Left kidney (tissue), 8 donors: ENCODE measurements at places on chromosomes 11 and 22.
A peak's percentile ranks its signal among the peaks of the same experiment; 100 is the strongest.

- DNase-seq = peak; percentile 75
Measured at GRCh38 chr22:29031227-29032011, 30.2 kb downstream of the C22orf31 start.

GRCh38 chr11:119776031-119776636, 47.1 kb upstream of the NECTIN1 start:
- DNase-seq = no peak

DNA sequence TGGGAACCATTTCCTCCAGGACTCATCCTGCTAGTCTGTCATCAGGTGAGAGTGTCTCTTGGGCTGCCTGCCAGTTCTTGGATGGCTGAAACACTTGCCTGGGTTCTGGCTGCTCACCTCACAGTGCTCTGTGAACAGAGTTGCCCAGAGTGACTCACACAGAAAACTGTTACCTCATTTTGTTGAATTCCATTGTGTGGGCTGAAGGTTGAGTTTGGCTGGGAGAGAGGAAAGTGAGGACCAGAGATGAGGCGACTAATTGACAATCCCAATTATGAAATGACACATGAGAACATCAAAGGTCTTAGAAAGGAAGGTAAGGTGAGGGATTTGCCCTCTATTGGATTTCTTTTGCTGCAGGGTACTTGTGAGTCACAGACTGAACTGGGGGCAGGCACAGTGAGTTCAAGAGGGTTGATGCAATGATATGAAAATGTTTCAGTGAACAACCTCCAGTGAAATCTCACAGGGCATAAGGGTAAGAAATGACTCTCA, 20.2 kb upstream of the CALCB start:
- no peak for DNase-seq

DNA sequence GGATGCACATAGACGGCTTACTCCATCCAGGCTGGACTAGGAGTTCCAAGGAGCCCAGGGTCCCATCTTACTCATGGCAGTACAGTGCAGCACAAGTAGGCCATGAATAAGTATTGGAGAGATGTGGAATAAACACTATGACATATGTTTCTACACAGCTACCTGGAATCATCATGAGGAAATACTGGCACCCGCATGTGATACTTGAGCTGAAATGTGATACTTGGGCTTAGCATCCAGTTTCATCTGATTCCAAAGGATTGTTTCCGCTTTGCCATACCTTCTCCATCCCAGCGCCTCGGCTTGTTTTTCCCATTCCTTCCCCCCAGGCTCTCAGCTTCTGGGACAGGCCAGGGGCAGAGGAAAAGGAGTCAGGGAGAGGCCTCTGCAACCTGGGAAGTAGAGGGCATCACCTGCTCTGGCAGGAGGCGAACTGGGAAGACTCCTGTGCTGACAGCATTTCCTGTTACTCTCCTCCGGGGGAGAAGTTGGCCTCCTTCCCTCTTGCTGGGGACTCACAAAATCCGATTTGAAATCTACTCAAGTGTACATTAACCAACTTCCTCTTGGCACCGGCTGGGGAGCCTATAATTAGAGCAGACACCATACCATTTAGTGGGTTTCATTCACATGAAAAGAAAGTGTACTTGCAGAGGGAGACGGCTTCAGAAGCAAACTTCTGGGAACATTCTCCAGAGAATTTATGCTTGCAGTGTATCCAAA, 187.8 kb downstream of the MIAT start:
- no peak for DNase-seq

- no peak for DNase-seq
Measured at GRCh38 chr11:69241075-69241740, 52.7 kb upstream of the MYEOV start.

DNA sequence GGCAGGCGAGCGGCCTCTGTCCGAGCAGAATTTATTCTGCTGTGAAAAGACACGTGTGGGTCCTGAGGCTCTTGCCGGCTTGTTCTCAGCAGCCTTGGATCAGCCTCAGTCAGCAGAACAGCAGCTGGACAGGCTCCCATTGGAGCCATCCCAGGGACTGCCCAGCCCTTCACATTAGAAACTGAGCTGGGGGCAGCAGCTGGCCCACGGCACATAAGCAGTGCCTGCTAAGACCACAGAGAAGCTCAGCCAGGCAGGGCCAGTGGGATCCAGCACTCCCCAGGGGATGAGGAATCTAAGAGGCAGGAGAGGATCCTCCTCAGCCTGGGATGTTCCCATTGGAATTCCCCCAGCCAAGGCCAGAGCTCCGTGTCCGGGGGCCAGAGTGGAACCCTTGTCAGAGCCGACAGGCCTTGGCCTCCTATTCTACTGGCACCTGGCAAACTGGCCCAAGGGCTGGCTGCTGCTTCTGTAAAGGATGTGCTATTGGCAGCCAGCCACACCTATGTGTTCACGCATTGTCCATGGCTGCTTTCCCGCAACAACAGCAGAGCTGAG, 18.2 kb downstream of the RTN4R start:
- DNase-seq = no peak

- DNase-seq = no peak
Measured at GRCh38 chr11:61415381-61415780, 14.4 kb downstream of the CPSF7 start.

GRCh38 chr22:37188901-37189466, 937 bp upstream of the C1QTNF6 start:
- DNase-seq = no peak

DNA sequence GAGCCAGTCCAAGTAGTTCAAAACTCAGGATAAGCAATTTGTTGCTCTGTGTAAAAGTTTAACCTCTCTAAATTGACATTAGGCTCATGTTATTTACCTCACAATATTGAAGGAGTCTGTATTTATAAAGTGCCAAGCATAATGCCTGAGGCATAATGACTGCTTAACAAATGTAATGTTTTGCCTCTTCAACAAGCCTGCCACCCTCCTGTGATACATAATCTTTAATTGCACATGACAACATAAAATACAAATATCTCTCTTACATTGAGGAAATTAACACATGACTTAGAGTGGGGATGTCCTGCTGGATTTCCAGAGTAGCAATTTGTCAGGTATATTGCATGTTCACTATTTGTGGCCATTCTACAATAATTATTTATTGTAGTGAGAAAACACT, 469.2 kb upstream of the ANO5 start:
- DNase-seq = no peak

GRCh38 chr11:17594686-17595192, 47.7 kb downstream of the OTOG start:
- DNase-seq = no peak

DNA sequence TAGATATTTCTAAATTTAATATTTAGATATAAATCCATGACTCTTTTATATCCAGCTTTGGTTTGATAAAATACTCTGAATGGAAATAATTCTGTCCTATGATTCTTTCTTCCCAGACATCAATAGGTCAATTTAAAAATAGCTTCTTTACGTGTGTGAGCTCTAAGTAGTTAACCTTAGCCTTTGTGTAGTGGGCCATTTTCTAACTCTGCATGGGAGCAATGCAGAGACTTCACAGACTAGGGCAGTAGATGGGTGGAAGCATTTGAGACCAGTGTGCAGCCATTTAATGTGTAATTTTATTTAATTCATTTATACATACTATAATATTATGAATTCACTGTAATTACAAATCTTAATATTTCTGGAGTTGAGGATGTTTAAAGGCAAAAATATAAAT, 23.8 kb downstream of the GAS2 start:
- no peak for DNase-seq

GRCh38 chr22:45599836-45600577, 71.6 kb upstream of the ATXN10 start:
- no peak for DNase-seq

DNA sequence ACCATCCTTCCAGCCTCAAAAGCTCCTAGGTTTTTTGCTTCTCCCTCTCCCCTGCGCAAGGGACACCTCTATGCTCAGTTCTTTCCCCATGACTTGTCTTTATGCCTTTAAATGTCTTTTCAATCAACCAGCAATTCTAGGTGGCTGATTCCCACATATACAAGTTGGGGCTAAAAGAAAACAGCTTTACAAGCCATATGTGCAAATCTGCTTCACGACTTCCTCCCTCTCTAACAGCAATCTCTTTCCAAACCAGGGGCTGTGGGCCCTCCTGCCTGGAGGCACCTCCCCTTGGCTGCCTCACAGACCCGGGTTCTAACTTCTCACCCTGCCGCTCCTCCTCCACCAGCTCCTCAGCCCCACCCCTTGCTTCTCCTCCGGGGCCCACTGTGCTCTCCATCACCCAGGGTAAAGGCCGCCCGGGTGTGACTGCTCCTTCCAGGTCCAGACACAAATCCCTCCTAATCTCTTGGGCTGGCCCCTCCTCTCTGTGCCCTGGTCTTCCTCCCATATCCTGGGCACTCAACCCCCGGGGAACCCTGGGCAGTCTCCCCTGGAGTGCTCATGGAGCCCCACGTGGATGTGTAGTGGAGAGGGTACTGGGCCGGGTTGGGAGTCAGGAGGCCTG, 14.1 kb downstream of the TMPRSS13 start:
- no peak for DNase-seq

DNA sequence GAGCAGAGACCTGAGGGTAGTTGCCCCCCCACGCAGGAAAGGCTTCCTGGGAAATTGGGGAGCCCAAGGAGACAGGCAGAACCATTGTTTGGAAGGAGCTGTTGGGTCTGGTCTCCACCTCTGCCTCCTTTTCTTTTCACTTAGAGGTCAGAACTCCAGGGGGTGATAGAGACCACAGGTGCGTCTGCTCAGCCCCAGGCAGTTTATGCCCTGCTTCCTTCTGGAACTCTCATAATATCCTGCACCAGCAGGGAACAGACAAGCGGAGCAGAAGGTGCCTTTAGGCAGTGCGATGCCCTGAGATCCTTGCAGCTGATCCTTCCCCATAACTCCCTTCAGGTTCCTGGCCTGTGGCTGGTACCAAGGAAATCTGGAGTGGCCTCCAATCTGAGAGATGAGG, 120.2 kb downstream of the NECTIN1 start:
- DNase-seq = no peak

- DNase-seq = no peak
Measured at GRCh38 chr22:46124383-46125144, 25.8 kb upstream of the PPARA start.

DNA sequence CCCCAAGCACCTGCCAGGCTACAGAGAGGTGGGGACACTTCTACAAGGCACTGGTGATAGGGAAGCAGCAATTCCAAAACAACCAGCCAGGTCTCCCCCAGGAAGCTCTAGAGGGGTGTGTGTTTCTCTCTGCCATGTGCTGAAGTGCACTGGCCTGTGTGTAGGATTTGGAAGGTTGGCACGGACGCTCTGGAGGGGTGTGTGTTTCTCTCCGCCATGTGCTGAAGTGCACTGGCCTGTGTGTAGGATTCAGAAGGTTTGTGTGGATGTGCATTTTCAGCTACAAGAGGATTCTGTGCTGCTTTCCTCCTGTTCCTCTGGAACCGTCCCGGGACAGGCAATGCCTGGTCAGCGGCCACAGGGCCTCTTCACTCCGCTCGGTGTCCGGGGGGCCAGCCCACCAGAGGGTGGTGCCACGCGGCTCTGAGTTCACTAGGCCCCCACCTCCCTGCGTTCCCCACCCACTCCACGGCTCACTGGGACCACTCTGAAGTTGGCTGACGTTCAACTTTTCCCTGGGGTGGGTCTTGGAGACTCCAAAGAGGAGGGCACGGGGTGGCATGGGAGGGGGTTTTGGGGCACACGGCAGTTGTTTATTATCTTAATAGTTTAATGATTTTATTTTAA, 552.8 kb downstream of the BRD1 start:
- no peak for DNase-seq
